Omental fat pad (tissue), 4 donors: ENCODE measurements at places on chromosomes 1 and 21.
A peak's percentile ranks its signal among the peaks of the same experiment; 100 is the strongest.

- no peak for DNase-seq
Measured at GRCh38 chr1:40064797-40065499, 24.4 kb downstream of the CAP1 start.

- no peak for DNase-seq
Measured at GRCh38 chr1:36525166-36525565, 42.5 kb upstream of the CSF3R start.

- DNase-seq: no peak
Measured at GRCh38 chr1:212953321-212953720, 3.0 kb downstream of the VASH2 start.

- DNase-seq: no peak
Measured at GRCh38 chr1:234573711-234574299, 36.2 kb downstream of the IRF2BP2 start.

- DNase-seq: no peak
Measured at GRCh38 chr1:226104671-226105121, 42.2 kb downstream of the H3-3A start.

DNA sequence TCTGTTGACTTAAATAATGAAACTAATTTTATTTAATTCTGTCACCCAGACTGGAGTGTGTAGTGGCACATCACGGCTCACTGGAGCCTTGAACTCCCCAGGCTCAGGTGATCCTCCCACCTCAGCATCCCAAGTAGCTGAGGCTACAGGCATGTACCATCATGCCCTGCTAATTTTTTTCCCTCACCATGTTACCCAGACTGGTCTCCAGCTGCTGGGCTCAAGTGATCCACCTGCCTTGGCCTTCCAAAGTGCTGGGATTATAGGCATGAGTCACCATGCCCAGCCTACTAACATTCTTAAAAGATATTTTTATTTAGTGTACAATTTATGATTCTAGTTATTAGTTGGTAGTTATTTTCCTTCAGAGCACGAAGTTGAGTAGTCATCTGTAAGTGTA is 49.5 kb downstream of the NRDC start:
- DNase-seq: no peak

- DNase-seq: no peak
Measured at GRCh38 chr1:16111771-16112595, 38.5 kb upstream of the FAM131C start.

DNA sequence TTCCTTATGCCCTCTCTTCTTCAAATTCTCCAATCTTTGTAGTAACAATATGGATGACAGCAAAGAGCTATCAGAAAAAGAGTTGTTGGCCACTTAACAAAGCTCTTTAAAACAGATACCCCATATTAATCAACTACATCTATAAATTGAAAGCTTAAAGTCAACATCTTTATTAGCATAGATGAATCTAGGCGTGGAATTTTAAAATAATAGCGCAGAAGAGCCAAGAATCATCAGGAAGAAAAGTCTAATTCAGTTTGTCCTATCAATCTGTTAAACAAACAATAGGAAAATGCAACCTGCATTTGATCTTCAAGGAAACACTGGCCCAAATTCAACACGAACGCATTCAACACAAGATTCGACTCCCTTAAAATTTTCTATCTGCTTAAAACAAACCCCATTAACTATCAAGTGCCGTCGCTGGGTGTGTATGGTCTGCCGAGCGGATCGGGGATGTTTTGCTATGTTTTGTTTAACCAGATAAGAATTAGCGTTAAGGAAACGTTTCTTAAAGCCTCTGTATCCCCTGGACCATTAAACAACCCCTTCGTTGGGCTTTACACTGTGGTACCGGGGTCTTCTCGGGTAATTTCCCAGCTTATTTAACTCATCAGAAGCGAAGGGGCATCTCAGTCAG is 1.0 kb downstream of the LYST start:
- no peak for DNase-seq

- no peak for DNase-seq
Measured at GRCh38 chr1:158414651-158415345, 11.2 kb downstream of the OR10K2 start.

GRCh38 chr1:227396539-227397353 is 78.5 kb upstream of the CDC42BPA start:
- no peak for DNase-seq

DNA sequence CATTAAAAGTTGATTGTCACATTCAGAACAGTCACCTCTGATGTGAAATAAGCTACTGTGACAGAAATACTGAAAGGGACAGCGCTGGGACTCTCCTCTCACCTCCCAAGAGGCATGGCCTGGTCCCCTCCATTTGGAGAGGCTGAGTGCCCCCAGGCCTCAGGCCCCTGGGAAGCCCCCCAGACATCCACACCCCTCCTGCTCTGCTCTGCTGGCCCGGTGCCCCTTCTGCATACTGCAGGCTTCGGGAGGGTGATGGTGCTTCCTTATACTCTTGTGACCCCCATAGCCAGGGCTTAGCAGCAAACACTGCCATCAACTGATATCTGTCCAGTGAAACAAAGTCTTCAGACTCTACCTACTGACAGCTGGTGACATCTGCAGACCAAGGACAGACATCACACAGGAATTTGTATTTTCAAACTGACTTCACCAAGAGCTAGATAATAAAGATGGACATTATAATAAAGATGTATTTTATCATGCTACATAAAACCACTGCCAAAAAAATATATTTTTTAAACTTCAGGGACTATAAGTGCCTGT is 36.9 kb downstream of the C2CD2 start:
- no peak for DNase-seq

- no peak for DNase-seq
Measured at GRCh38 chr1:88730995-88731394, 46.9 kb downstream of the PKN2 start.

DNA sequence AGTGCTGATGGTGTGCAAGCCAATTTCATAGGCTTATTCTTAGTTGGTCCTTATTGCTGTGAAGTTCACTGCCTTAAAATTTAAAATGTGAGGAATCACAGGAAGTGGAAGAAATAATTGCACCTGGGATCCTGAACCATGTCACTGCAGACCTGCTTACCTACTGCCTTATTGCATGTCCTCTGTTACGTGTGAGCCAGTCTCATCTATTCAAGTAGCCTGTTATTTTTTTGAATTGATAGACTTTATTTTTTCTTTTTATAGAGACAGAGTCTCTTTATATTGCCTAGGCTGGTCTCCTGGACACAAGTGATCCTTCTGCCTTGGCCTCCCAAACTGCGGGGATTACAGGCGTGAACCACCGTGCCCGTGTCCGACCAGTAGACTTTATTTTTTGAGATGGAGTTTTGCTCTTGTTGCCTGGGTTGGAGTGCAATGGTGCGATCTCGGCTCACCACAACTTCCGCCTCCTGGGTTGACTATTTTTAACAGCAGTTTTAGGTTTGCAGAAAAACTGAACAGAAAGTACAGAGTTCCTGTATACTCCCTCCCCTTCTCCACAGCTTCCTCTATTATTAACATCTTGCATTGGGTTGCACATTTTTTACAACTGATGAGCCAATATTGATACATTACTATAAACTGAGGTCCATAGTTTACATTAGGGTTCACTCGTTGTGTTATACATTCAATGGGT is 14.0 kb upstream of the DISC1 start:
- no peak for DNase-seq

- DNase-seq: no peak
Measured at GRCh38 chr1:160658814-160659193, 12.0 kb upstream of the SLAMF1 start.

- no peak for DNase-seq
Measured at GRCh38 chr1:23385119-23385621, 15.5 kb upstream of the ZNF436 start.

- DNase-seq: no peak
Measured at GRCh38 chr1:9024837-9025236, 1.4 kb downstream of the SLC2A7 start.

- DNase-seq: no peak
Measured at GRCh38 chr1:64403331-64403730, 66.6 kb upstream of the CACHD1 start.

- no peak for DNase-seq
Measured at GRCh38 chr21:37673801-37674575, 242.3 kb downstream of the KCNJ6 start.

DNA sequence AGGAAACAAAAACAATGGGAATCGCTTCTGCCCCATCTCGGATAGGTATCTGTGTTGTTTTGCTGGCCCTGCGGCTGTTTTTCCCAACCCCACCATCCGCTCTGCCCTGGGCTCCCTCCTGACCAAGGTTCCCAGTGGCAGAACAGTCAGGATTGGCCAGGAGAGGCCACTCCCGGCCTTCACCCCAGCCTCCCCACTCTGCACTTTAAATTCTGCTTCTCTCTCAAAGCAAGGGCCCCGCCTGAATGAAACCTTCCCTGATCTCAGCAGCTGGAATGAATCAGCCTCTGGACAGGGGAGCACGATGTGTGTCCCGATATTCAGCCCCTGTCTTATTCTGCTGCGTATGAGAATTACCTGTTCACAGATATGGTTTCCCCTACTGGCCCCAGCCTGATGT is 16.3 kb downstream of the C1orf115 start:
- no peak for DNase-seq

- no peak for DNase-seq
Measured at GRCh38 chr1:32791881-32792280, 25.3 kb downstream of the YARS1 start.

DNA sequence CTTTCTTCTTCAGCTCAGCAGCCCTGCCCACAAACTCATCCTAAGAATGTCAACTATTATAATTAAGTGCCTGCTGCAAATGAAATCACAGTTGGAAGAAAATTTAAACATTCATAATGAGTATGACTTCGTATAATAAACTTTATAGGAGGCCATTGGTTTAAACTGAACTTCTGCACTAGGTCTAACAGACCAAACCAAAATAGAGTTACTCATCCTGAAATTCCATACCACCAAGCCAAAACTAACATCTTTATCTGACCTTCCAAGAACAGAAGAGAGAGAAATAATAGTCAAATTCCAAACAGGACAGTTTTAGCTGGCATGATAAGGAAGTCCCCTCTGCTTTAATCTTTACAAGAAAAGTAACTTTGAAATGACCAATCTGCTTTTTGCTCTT is 472.4 kb upstream of the PRMT6 start:
- DNase-seq: no peak

- no peak for DNase-seq
Measured at GRCh38 chr1:211347077-211347844, 20.6 kb downstream of the TRAF5 start.

GRCh38 chr1:226154593-226154992 is 31.9 kb downstream of the ACBD3 start:
- no peak for DNase-seq

GRCh38 chr1:218763538-218763937 is 410.1 kb upstream of the LYPLAL1 start:
- DNase-seq: no peak

DNA sequence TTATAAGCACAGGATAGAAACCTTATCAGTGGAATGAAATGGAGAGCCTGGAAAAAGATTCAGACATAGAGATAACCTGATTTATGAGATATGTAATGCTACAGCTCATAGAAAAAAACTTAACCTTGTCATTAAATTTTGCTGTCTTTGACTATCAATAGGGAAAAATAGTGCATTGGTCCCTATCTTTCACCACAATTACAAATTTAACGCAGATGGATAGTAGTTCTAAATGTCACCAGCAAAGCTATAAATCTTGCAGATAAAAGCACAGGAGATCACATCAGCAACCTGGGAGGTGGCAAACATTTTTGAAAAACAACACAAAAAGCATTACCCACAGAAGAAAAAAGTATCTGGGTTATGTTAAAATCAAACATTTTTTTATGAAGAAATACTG is 831.6 kb downstream of the BRINP3 start:
- DNase-seq: no peak

- no peak for DNase-seq
Measured at GRCh38 chr1:203589171-203589570, 37.5 kb upstream of the ATP2B4 start.

DNA sequence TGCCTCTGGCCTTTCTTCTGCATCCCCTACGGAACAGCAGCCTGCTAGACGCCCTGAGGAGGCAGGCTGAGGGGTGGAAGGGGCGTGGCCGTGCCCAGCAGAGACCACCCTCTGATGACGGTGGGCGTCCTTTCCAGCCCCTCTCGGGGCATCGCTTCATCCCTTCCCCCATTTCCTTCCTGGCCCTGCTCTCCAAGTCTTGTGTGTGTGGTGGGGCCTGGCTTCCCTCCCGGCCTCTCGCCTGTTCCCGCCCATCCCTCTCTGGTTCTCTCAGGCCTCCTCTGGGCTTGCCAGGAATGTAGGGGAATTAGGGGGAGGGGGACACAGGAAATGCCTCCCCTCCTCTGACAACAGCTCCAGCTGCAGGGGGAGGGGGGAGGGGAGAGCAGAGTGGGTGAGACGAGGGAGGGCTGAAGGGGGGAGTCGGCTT is 51.1 kb downstream of the SKI start:
- no peak for DNase-seq

DNA sequence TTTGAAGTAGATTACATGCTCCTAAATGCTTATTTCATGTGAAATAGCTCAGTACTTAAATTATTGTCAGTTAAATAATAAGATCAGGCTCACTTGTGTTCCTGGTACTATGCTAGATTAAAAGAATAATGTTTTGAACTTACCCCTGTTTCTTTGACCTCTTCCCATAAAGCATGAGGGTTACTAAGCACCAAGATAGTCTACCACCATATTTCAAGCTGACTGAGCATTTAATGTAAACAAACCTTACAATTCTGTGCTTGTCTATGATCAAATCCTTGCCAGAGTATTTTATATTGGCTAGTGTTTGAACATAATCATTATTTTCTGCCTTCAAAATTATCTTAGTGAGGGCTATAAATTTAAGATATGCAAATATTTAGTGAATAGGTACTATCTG is 98.1 kb downstream of the LHX9 start:
- no peak for DNase-seq

- peak; percentile 31 for DNase-seq
Measured at GRCh38 chr1:52502789-52503188, 50.1 kb downstream of the TUT4 start.

DNA sequence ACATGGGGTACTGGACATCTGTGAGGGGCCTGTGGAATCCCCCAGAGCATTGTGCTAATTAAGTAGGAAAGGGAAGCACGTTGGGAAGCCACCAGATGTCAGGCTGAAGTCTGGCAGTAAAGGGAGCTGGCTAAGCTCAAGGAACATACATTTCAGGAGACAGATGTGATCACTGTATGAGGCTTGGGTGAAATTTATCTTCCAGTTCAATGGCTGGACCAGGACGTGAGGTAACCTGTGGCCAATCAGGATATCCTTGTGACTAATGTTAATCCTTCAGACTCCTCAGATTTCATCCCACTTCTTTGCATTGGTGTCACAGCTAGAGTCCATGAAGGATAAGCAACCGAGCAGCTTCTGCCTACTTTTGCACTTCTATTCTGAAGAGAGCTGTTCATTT is 110.2 kb upstream of the APP start:
- no peak for DNase-seq

GRCh38 chr1:185257950-185258208 is 59.2 kb downstream of the IVNS1ABP start:
- no peak for DNase-seq

GRCh38 chr1:152108882-152109222 is 6.4 kb downstream of the TCHH start:
- no peak for DNase-seq

DNA sequence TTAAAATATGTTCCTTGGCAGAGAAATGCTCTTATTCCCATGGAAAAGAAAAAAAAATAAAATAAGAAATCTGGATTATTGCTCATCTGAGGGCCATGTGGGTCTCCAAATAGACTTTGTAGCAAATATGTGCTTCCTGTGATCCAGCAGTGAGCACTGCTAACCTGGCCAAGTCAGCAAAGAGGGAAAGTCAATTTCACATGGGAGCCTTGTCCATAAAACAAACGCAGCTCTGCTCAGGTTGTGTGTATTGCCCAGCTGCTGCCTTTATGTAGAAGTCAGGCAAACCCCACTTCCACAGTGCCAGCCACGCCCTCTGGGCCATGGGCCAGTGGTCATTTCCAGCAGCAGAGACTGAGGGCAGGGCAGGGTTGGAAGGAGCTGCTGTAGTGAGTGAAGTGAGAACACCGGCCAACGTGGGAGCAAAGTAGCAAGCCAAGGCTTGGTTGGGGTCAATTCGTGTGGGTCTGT is 174.3 kb downstream of the LYPLAL1 start:
- DNase-seq: no peak
